ENCODE measurements at places on chromosomes 4 and X.

DNA sequence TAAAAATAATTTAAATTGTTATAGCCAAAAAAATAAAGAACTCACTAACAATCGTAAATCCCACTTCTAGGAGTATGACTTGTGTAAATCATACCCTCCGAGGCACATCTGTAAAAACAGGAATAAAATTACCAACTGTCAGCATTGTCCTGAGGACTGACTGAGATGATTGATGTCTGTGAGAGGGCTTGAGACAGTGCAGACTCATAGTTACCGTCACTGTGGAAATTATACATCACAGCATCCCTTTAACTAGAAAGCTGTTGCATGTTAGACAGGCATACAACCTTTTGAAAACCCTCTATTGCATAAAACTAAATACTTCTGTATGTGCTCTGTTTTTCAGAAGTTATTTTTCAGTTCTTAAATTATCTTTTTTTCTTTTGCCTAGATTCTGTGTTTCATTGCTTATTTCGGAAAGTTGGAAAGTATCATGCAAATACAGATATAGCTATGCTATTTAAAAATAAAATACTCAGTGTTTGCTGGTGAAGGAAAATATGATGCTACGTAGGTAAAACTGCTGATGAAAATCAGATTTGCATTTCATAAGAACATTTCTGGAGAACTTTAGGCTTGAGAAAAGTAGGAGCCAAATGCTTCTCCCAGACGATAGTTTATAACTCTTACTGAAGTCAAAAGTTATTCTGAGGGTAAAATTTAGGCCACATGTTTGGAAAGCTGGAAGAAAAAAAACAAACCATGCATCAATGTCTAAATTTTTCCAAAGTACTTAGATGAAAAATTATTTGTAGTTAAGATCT lies 13.6 kb upstream of the RBPJ start:
- DNase-seq: no peak

- no peak for DNase-seq
Observed at GRCh38 chrX:75096331-75096730, 59.8 kb downstream of the ABCB7 start.

DNA sequence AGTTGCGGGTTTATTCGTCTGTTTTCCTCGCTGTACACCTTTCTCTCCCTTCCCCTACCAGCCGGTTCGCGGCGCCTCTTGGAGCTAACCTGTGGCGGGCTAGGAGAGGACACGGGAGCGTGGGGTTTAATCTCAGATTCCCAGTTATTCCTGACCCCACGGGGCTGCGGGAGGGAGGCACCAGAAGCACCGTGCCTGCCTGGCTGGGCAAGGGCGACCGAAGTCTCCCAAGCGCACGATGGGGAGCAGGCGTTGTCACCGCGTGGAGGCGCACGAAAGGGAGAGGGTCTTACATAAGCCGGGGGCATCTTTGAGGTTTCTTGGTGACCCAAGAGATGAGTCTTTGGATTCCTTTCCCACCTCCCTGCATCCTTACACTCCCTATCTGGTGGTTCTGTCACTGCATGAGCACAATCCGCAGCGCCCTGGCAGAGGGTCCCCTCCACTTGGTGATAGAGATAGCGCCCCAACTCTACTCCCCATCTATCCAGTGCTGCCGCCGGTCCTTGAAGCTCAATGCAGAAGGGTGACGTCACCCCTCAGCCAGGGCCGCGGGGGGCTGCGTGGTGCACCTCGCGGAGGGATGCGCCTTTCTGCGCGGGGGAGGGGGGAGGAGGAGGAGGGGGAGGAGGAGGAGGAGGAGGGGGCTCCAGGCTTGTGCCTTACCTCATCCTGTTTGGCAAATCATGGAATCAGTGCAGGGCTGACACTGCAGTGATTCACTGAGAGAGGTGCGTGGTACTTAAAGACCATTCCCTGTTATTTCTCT lies 793 bp downstream of the TSPAN7 start:
- no peak for DNase-seq

DNA sequence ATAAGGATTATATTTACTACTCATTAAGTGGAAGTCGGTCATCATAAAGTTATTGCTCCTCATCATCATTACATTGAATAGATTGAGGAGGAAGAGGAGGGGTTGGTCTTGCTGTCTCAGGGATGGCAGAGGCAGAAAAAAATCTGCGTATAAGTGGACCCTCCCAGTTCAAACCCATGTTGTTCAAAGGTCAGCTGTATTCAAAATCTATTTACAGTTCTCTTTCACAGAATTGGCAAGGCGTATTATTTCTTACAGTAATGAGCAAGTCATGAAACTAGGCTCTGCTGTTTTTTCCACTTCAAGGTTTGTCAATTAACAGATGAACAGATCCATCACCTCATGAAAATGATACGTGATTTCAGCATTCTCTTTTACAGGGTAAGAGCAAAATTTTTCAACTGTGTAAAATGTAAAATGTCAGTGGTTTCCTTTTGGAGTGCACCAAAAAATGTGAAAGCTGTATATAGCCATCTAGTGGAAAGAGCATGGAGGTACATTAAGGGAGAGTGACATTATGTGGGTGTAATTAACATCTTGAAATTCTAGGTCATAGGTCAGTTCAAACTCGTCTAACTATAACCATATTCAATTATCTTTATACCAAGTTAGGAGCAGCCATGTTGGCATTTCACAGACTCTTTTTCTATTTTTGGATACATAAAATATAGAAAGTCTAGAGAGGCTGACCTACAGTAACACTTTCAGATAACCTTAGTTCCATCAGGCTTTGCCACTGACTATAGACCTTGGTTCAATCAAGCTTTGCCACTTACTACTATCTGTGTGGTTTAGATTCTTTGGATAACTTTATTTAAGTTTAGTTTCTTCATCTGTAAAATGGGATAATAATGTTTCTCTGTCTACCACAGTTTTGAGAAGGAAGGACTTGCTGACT lies 30.1 kb downstream of the NEIL3 start:
- DNase-seq: no peak

- no peak for DNase-seq
Observed at GRCh38 chrX:126701380-126701779, 118.1 kb upstream of the PRR32 start.

DNA sequence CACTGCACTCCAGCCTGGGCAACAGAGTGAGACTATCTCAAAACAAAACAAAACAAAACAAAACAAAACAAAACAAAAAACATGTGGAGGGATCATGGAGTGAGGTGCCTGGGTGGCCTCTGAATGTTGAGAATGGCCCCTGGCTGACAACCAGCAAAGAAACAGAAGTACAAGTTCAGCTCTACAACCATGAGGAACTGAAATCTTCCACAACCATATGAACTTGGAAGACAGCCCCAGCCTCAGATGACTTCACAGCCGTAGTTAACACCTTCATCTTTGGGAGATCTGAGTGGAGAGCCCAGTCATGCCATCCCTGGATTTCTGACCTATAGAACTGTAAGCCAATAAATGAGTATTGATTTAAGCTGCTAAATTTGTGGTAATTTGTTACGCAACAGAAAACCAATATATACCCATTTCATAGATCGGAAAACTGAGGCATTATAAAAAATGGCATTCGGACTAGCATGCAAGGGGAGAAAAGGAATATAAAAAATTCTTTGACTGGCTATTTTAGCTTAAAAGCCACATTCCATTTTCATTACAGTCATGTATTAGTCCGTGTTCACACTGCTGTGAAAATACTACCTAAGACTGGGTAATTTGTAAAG lies 138.7 kb upstream of the RAPGEF2 start:
- no peak for DNase-seq

GRCh38 chrX:8738588-8739189 lies 6.8 kb upstream of the ANOS1 start:
- DNase-seq: no peak

GRCh38 chr4:146179784-146180370 lies 4.4 kb downstream of the LSM6 start:
- no peak for DNase-seq

DNA sequence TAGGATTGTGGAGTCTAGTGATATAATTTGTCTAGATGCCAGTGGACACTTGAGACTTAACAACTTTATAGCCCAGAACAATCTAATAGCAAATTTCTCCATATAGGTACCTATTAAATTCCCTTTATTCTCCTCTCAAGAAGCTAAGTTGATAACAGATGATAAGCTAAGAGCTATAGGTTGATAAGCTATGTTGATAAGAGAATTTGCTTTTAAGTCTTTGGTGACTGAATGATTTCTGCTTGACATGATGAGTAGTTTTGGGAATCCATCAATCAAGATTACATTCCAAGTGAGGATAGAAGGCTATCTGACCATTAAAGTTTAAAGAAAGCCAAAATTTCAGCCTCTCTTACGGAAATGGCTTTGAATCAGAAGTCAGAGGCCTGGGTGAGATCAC lies 131.6 kb downstream of the EMCN start:
- no peak for DNase-seq

GRCh38 chr4:75678965-75679364 lies 5.8 kb upstream of the G3BP2 start:
- DNase-seq: no peak

DNA sequence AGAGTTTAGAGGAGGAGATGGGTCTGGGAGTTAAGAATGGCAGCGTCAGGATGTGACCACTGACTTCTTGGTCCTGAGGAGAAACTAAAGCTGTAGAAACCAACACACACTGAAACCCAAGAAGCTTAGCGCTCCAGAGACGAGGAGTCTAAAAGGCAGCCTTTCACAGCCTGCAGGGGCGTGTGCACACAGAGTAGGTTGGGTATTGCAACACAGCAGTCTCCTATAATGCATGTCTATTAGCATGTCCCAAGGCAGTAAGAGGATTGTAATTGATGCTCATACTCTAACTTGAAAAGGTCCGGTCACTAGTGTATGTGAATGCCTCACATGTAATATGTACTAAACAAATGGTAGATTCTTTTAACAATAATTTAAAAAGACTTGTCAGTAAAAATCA lies 57.4 kb downstream of the PTTG2 start:
- DNase-seq: no peak

DNA sequence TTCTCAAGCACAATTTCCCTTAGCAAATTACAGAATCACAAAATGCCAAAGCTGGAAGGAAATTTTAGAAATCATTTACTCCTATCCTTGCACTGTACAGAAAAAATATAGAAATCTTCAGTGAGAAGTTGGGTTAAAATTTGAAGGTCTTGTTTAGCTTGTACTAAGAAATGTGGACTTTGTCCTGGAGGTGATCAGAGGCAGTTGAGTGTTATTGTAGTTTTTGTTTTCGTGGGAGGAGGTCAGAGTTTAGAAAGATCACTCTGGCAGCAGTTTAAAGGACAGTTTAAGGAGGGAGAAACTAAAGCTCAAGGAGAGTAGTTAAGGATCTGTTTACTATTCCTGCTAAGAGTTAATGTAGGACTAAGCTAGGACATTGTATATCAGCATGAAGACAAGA lies 54.4 kb upstream of the CXorf51B start:
- DNase-seq: no peak

DNA sequence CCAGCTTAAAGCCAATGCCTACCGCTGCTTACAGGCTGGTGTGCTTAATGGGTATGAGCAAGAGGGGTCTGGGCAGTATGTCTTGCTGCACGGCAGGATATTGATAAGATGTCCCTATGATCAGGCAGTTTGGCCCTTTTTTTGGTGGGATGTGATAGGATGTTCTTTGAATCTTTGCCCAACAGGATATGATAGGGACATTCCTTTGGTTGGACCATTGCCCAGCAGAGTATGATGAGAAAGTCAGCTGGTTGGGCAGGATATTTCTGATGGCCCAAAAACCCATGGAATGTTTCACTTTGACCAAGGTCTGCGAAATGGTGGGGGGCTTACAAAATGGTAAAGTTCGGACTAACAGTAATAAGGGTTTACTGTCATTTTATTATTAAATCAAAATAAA lies 1060.6 kb downstream of the STIM2 start:
- DNase-seq: no peak

GRCh38 chr4:147349193-147349592 lies 131.7 kb upstream of the EDNRA start:
- no peak for DNase-seq

- no peak for DNase-seq
Observed at GRCh38 chrX:23901060-23901459, 6.7 kb downstream of the APOO start.

DNA sequence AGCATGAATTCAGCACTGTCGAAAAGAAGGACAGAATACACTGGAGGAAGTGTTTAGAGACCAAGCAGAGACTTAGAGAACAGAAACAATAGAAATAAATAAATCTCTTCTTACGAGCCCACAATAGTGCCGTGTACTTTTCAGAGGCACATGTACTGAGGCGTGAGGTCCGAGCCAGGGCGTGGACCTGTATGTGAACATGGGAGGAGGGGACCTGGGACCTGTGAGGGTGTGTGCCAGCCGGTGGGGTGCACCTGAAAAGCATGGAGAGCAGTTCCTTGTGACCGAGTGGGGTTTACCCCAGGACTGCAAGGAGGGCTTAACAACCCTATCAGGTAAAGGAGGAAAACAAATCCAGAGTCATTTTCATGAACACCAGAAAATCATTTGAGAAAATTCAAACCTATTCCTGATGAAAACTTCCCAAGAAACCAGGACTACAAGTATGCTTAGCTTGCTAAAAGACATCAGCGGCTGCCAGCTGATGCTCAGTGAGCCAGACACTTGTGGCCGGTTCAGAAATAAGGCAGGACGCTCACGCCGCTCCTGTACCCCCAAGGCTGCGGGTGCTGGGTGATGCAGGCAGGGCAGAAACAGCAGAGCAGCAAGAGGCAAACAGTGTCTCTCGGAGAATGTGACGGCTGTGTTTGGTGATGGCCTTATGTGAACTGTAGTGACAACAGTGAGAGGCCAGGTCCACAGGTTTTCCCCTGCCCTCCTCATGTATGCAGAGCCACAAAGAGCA lies 37.1 kb downstream of the NELFA start:
- no peak for DNase-seq

DNA sequence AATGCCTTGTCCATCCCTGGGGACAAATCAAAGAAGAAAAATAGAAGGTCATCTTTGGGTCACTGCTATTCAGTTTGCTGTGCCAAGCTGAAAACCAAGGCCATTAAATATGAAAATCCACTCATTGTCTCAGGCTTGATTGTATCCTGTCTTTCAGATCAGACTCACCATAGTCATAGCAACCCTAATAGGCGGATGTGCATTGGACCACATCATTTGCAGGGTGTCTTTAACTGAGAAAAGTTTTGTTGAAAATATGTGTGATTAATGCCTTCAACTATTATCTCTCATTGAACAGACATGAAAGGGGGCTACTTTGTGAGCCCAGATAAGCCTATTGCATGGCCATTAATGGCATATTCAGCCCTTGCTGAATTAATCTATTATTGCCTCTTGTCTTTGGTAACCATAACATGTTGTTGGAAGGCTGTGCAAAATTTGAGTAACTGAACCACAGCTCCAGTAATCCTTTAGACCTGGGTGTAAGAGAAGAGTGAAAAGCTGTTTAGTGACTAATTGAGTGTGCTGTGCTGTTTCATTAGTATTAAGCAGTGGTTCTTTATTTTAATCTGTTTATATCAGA lies 453.6 kb upstream of the EPHA5 start:
- DNase-seq: no peak

Data from activated T-helper 2 cell treated with anti-CD3 and anti-CD28 coated beads, Interferon-gamma antibody, Interleukin-2, Interleukin-4, amounts not matched to agents 10 μg/mL and 5 μg/mL and 100 μg/mL, durations not matched to agents 14 hours and 24 hours and 36 hours (primary cell).